ENCODE measurements at places on chromosomes 11 and 22. TPM values are rescaled to one million over a fixed set of nuclear protein-coding genes. Genes with fewer than 3 reads are reported as not detected.

- no peak for DNase-seq
These were observed 85.9 kb upstream of the USP47 start for GRCh38 chr11:11755871-11756270.

DNA sequence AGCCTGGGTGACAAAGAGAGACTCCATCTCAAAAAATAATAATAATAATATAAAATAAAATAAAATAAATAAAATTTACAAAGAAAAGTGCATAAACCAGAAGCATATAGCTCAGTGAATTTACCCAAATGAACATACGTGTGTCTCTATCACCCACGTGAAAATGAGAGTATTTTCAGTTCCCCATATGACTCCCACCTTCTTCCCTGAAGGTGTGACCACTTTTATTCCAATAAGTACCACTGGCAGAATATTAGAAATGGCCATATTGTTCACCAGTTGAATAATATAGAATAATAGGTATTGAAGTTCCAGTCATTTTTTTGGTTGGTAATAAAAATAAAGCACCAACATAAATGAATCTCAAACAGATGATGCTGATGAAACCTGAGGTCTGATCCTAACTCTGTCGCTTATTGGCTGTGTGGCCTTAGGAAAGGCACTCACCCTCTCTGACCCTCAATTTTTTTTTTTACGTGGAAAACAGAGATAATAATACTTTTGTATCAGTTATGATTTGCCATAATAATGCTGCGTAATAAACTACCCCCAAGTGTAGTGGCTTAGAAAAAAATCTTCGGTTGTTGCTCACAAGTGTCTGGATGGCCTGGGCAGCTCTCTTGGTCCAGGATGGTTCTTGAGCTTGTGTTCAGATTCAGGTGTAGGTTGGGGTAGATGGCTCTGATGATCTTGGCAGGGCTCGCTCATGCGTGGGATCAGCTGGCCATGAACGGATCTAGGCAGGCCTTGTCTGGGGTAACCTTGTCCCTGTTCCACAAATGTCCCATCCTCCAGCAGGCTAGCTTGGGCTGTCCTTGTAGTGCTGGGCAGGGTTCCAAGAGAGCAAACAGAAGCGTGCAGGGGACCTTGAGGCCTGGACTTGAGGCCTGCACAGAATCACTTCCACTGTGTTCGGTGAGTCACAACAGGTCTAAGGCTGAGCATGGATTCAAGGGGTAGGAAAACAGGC, 88.1 kb downstream of the MYO18B start:
- DNase-seq = no peak

DNA sequence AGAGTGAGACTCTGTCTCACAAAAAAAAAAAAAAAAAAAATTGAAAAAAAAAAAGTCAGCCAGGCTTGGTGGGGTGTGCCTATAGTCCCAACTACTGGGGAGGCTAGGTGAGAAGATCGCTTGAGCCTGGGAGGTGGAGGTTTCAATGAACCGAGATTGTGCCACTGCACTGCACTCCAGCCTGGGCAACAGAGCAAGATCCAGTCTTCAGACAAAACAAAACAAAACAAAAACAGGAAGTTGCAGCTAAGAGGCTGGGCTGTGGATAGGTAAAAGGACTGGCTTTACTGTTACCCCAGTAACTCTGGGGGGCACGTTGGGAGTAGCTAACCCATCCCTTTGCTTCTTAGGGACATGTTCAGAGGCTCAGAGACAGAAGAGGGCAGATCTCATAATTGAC, 6.3 kb upstream of the PC start:
- no peak for DNase-seq

GRCh38 chr11:83791557-83791956, 505.4 kb upstream of the CCDC90B start:
- no peak for DNase-seq

GRCh38 chr11:31355817-31356216, 13.7 kb downstream of the DCDC1 start:
- DNase-seq = no peak

GRCh38 chr11:96235751-96236150, 107.2 kb downstream of the MAML2 start:
- no peak for DNase-seq

DNA sequence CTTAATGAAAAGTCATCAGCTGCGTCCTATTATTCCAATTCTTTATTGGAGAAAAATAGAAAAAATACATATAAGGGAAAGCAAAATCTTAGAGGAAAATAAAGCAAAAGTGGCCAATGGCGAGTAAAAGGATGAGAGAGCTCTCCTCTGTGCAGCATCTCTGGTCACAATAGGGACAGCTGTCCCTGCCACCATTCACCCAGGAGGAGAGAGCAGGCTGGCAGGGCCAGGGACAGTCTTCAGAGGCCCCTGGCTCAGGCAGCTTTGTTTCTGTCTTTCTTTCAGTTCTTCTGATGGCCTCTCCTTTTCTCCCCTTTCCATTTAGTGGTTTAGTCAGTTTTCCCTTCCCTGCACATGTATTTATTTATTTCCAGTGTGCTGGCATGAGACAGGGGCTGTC, 941.3 kb downstream of the NTM start:
- no peak for DNase-seq

- no peak for DNase-seq
These were observed 138.1 kb upstream of the SORL1-AS1 start for GRCh38 chr11:121590772-121591404.

DNA sequence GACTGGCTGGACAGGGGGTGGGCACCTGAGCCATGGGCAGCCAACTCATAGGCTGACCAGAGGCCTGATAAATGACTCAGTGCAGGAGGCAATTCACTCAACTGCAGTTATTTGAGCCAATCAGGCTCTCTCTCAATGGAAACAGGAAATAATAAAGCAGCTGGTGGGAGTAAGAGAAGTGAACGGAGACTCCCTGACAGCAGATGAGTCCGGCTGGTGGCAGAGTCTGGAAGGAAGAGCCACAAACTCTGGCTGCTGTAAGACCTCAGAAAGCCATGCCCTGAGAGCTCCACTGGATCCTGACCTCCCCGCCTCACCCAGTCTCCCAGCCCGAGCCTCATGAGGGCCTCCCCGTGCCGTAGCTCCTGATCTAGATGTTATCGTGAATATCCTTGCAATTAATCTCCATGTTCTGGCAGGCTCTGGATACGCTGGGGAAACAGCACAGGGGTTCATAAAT, 69.8 kb downstream of the TRIM29 start:
- no peak for DNase-seq

GRCh38 chr11:1447845-1448825, 38.4 kb downstream of the MOB2 start:
- DNase-seq = no peak

GRCh38 chr11:102468616-102469195, 16.1 kb upstream of the TMEM123 start:
- DNase-seq = no peak

- no peak for DNase-seq
These were observed 33.3 kb downstream of the FAM83F start for GRCh38 chr22:40028098-40028425.

IRAG1 gene
- 112 TPM for total RNA-seq

CHRM1 gene
- 0.09 TPM for total RNA-seq

TSGA10IP gene
- not detected for total RNA-seq
